Progenitor cell of endocrine pancreas (in vitro differentiated cells): ENCODE measurements at places on chromosomes 2 and 18. TPM values are rescaled to one million over a fixed set of nuclear protein-coding genes. Genes with fewer than 3 reads are reported as not detected.

LPIN1 gene
- total RNA-seq, result 18.3 and 23.5 TPM in 2 replicates

GCG gene
- 92.9 and 128 TPM in 2 replicates for total RNA-seq

CD8B gene
- 0.62 TPM in 1 of 2 replicates, not detected in the other for total RNA-seq

GDF7 gene
- total RNA-seq, result 0.16 and 0.17 TPM in 2 replicates

TTC39C gene
- total RNA-seq, result 28.8 and 30.1 TPM in 2 replicates

DNER gene
- 0.91 TPM in 2 replicates for total RNA-seq

CCDC85A gene
- total RNA-seq, result 1.1 TPM in 2 replicates

ASTL gene
- 0.29 TPM in 1 of 2 replicates, not detected in the other for total RNA-seq

ELOA2 gene
- total RNA-seq, result not detected in 2 replicates

DNAH7 gene
- 5.7 and 5.9 TPM in 2 replicates for total RNA-seq

PPP3R1 gene
- total RNA-seq, result 44.1 and 48.5 TPM in 2 replicates

DNA sequence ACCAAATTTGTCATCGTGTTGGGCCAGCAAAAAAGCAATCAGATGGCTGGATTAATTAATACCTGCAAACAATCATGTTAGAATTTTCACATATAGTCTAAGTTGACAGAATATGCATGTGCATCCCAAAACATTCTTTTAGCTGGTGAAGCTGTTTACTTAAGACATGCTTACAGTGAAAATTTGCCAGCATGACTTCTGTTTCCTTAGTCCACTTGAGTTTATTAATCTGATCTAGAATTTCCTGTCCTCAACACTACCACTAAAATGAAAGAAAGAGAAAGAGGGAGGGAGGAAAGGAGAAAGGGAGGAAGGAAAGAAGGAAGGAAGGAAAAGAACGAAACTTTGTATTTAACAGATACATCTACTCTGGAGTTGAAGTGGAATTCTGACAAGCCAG lies 2109.9 kb upstream of the PIK3C3 start:
- no peak overlapping the region for H3K4me3 ChIP-seq
- no peak for DNase-seq
- H3K27ac ChIP-seq, result no peak overlapping the region
- peaks cover 20% of the 10 kb centered on the region for H3K4me1 ChIP-seq
- H3K27me3 ChIP-seq, result peaks cover 9% of the 10 kb centered on the region

DNA sequence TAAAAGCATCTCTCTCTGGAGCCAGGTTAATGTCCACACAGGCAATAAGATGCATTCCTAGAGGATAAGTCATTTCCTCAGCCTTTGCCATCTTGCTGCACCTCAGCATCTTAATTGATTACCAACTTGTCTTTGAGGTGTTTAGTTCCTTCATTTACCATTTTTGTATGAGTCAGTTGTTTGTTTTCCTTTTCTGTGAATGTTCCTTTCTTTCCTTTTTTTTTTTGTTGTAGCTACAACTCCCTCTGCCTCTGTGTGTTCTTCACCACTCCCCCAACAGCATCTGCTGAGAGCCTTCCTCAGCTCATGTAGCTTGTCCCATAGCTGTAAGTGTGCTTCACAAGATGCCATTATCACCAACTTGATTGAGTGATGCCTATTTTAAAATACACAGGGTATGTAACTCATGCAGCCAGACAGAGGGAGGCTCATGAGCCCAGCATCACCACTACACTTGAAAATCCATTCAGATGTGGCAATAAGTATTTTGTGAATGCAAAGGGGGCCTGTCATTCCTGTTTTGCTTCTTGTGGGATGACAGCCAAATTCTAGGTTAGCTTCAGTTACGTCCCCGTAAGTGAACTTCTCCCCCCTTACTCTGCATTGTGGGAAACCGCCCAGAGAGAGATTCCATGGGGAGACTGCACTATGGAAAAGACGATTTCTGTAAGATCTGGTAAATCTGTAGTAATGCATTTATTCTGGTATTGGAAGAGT lies 315.9 kb upstream of the ZEB2 start:
- no peak overlapping the region for H3K4me3 ChIP-seq
- no peaks in the 10 kb centered on the region for H3K4me1 ChIP-seq
- H3K36me3 ChIP-seq, result no peaks in the 10 kb centered on the region

DNA sequence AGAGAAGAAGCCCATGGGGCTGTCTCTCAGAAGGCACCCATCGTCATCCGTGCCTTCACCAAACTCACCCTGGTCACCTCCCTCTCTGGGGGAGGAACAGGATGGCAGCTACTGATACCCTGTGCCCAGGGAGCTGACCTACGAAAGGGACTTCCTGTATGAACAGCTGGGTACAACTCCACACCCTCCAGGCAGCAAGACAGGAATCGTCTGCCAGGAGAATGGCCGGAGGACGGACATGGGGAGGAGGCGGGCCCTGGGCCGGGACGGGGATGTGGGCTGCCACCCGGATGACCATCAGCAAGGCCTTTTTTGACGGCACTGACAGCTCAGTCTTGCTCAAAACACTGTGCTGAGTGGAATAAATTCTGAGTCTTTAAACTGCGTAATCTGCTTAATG lies 243.6 kb downstream of the HDAC4 start:
- H3K4me1 ChIP-seq, result no peaks in the 10 kb centered on the region
- no peak for DNase-seq
- H3K4me3 ChIP-seq, result no peak overlapping the region
- peaks cover 17% of the 10 kb centered on the region for H3K36me3 ChIP-seq

DNA sequence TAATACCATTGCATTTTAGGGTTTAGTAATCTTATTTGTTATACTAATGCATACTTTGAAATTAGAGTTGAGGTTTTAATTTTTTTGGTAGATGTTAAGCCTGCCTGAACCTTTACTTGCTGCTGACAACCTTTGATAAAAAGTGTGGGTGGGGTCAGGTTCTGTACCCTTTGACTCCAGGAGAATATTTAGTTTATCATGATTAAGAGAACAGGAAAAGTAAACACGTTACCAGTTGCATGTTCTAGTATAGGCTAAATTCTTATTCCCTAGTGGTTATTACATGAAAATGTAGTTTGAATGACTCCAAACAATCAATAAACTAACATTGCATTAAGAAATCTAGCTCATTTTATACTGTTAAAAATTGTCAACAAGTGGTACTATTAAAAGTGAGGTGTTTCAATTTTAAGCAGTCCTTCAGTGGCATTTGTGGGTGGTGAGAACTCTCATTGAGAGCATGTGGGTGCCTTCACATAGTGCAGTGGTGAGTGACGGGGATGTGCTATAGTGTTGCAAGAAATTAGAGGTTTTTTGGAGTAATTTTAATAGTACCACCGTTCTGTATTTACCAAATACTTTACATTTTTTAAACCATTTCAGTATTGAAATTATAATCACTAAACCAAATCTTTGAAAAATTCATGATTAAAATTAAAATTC lies 29.9 kb downstream of the PHLPP1 start:
- H3K36me3 ChIP-seq, result no peaks in the 10 kb centered on the region
- H3K27ac ChIP-seq, result no peak overlapping the region
- no peak overlapping the region for H3K4me3 ChIP-seq
- H3K4me1 ChIP-seq, result peaks cover 26% of the 10 kb centered on the region
- DNase-seq, result no peak
- H3K27me3 ChIP-seq, result no peaks in the 10 kb centered on the region

DNA sequence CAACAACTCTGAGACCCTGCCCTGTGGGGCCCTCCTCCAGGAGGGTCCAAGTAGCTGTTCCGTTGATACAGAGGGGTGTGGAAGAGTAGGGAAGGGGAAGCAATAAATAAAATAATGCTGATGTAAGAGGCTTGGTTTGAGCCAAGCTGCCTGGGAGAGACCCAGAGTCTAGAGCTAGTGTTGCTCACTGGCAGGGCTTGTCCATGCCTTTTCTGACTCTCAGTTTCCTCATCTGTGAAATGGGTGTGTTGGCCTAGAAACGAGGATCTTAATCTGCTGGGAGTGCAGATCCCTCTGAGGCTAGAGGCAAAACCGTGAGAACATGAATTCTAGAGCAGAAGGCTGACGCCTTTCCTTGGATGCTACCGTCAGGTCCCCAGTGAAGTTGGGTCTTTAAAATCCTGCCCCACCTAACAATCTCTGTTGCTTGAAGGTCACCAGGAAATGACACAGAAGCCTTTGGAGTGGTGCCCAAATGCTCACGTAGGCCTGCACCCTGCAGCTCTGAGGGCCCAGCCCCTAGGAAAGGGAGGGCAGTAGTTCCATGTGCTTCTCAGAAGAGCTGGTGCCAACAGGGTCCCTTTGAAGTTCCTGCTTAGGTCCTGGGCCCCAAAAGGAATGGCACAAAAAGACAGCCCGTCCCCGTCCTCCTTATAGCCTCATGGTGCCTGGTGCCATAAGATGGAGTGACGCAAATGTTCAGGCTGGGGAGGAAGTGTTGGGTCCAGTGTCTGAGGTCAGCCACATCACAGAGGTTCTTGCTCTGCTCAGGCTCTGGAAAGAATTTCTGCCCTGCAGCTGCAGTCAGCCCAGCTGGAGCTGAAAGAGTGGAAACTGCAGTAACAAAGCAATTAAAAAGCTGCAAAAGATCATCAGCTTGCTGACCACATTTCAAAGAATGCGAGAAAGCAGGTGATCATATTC lies 73.2 kb upstream of the SMAD2 start:
- H3K4me3 ChIP-seq, result no peak overlapping the region
- peaks cover 3% of the 10 kb centered on the region for H3K4me1 ChIP-seq
- H3K27ac ChIP-seq, result peak overlapping the region; percentile 29

DNA sequence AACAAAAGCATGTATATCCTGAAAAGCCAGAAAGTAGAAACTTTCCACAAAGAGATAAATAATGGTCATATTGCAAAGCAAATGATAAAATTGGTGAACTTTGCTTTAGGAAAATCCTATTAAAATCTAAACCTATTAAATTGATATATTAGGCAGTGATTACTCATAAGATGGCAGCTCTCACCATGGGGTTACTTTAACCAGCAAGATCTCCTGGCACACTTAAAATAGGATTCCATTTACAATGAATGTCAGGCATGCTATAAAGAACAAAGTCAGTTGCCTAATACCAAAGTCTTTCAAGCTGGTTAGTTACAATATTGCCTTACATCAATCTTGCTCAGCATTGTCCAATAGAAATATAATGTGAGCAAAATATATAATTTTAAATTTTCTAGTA lies 816.2 kb downstream of the BCL11A start:
- H3K36me3 ChIP-seq, result no peaks in the 10 kb centered on the region
- no peaks in the 10 kb centered on the region for H3K4me1 ChIP-seq
- H3K27ac ChIP-seq, result no peak overlapping the region
- H3K4me3 ChIP-seq, result no peak overlapping the region
- no peak for DNase-seq

DNA sequence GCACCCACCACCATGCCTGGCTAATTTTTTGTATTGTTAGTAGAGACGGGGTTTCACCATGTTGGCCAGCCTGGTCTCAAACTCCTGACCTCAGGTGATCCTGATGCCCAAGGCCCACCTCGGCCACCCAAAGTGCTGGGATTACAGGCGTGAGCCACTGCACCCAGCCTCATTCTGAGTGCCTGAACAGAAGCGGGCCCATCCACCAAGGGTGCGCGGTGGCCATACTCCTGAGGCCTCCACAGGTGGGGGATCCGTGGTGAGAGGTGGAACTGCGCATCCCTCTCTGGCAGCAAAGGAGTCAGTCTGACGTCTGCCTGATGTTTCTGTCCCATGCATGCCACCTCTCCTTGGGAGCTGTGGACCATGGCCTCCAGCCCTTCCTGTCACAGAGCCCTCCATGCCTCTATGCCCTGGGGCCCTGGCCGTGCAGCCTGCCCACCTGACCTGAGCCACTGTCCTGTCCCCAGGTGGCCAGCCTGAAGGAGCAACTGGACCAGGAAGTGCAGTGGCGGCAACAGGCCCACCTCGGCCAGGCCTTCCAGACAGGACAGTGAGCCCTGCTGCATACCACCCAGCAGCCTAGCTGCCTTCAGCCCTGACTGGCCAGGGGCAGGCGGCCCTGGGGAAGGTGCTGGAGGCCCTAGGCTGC lies 7.6 kb upstream of the SNED1 start:
- H3K27ac ChIP-seq, result no peak overlapping the region
- DNase-seq, result peak; percentile 6
- H3K4me1 ChIP-seq, result no peaks in the 10 kb centered on the region
- H3K27me3 ChIP-seq, result peaks cover 11% of the 10 kb centered on the region
- H3K36me3 ChIP-seq, result no peaks in the 10 kb centered on the region

DNA sequence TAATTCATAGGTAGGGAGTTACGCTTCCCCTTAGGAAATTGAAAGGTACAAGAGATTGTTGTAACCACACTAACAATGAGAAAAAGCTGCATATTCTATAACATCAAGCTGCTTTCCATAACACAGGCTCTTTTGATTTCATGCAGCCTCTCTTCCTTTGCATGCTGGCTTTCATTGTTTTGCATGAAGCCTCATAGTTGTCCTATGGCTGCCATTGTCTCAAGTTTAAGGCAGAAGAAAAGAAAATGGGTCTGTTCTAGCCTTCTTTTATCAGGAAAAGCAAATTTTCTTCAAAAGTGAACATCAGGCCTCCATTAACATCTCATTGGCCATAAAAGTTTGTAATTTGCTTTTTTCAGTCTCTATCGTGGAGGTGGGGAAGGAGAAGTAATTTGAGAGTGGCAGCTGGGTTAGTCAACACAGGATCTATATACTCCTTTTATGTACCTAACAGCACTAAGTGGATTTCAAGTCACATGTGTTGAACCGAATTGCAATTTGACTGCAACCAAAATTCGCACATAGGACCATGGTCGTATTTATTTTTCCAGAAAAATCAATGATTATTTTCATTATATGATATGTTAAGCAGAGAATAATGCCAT lies 248.5 kb upstream of the RND3 start:
- no peak for DNase-seq
- H3K27ac ChIP-seq, result no peak overlapping the region
- no peak overlapping the region for H3K4me3 ChIP-seq
- H3K27me3 ChIP-seq, result no peaks in the 10 kb centered on the region
- H3K36me3 ChIP-seq, result no peaks in the 10 kb centered on the region

GRCh38 chr18:10169064-10169562 lies 255.3 kb downstream of the VAPA start:
- no peak for DNase-seq
- H3K27me3 ChIP-seq, result peaks cover 12% of the 10 kb centered on the region
- no peaks in the 10 kb centered on the region for H3K36me3 ChIP-seq
- H3K27ac ChIP-seq, result no peak overlapping the region
- H3K4me3 ChIP-seq, result no peak overlapping the region

DNA sequence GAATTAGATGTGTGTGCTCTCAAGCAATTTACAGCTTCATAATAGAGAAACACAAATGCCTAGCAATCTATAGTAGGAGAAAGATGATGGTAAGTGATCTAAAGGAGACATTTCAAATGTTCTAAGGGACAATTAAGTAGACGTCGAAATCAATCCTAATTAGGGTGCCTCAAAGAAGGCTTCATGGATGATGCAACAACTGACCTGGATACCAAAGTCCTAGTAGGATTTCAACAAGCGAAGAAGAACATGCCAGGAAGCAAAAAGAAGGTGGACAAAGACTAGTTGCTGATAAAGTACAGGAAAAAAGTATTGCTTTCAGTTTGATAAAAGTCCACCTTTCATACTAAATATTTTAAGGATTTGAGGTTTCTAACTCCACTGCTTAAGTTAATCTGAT lies 12.5 kb downstream of the FIGN start:
- no peak for DNase-seq
- no peak overlapping the region for H3K27ac ChIP-seq
- no peaks in the 10 kb centered on the region for H3K36me3 ChIP-seq
- H3K4me3 ChIP-seq, result no peak overlapping the region

GRCh38 chr18:62829936-62830335 lies 114.6 kb downstream of the PHLPP1 start:
- H3K27me3 ChIP-seq, result no peaks in the 10 kb centered on the region
- H3K4me1 ChIP-seq, result peaks cover 14% of the 10 kb centered on the region
- no peak overlapping the region for H3K4me3 ChIP-seq
- H3K27ac ChIP-seq, result no peak overlapping the region

- H3K36me3 ChIP-seq, result no peaks in the 10 kb centered on the region
- peaks cover 13% of the 10 kb centered on the region for H3K27me3 ChIP-seq
- DNase-seq, result no peak
- no peak overlapping the region for H3K4me3 ChIP-seq
Observed at GRCh38 chr2:118718921-118719320, 128.5 kb downstream of the EN1 start.

- no peak overlapping the region for H3K27ac ChIP-seq
- H3K4me3 ChIP-seq, result no peak overlapping the region
- no peaks in the 10 kb centered on the region for H3K27me3 ChIP-seq
Observed at GRCh38 chr2:198874472-198874858, 583.3 kb downstream of the SATB2 start.
